ENCODE measurements at places on chromosomes 12 and 14.

DNA sequence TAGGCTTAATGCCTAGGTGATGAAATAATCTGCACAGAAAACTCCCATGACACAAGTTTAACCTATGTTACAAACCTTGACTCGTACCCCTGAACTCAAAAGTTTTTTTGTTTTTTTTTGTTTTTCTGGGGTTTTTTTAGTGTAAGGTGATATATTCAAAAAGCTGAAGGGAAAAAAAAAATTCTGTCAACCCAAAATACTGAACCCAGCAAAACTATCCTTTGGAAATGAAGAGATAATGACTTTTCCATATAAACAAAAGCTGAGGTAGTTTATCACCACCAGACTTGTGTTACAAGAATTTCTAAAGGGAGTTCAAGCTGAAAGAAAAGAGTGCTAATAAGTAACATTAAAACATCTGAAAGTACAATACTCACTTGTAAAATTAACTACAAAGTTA lies 448.1 kb downstream of the KCNH5 start:
- DNase-seq = no peak

GRCh38 chr12:124369827-124370378 lies 75.0 kb downstream of the RFLNA start:
- no peak for DNase-seq

DNA sequence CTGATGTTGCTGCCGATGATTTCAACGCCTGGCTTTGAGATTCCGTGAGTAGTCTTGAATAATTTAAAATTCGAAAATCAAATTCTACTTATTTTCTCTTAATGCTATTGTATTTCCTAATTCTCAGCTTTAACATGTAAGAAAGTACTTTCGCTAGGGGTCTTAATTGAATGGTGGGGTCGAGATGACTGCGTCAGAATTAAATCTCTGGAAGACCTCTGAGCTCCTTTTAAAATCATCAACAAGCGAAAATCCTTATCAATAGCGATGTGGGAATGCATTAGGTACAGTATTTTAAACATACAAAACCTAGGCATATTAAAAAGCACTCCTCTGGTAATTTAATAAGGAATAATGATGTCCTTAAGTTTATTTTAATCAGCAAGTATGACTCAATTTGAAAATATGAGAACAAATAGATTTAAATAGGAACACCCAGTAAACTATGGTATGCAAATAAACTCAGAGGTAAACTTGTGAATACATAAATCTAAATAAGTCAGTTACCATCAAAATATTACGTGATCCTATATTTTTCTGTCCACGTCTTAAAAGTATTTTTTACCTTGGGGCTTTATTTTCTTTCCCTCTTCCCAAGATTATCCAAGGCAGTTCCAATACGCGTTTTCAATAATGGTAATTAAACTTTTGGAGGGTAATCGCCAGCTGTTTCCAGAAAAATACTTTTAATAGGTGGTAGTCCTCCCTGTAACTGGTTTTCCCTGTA lies 1.4 kb downstream of the FOXA1 start:
- no peak for DNase-seq

DNA sequence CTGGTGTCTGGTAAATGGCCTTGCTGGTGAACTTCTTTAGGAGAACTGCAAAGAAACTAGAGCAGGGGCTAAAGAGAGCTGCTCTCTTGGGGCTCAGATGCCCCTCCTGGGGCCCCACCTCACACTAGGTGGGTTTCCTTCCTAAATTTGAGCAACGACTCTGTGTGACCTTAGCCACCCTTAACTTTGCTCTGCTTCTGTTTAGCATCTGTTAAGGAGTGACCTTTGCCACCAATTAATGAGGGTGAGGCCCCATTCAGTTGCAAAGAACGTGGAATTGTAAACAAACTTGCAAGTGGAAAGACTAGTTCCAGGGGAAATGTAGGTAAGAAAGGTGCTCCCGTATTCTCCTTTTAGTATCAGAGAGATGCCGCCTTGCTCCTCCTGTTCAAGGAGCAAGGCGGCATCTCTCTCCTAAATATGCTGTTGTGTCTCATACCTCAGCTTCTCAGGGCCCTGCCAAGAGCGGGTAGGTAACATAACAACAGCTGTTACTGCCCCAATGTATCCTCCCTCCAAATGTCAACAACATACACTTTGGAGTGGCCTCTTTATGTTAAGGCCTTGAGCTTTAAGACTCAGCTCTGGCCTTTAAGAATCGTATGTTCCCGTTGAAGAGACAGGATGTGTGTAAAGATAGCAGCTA lies 77.6 kb upstream of the FUT8 start:
- no peak for DNase-seq

GRCh38 chr12:107017042-107017441 lies 30.1 kb upstream of the MTERF2 start:
- DNase-seq = no peak

DNA sequence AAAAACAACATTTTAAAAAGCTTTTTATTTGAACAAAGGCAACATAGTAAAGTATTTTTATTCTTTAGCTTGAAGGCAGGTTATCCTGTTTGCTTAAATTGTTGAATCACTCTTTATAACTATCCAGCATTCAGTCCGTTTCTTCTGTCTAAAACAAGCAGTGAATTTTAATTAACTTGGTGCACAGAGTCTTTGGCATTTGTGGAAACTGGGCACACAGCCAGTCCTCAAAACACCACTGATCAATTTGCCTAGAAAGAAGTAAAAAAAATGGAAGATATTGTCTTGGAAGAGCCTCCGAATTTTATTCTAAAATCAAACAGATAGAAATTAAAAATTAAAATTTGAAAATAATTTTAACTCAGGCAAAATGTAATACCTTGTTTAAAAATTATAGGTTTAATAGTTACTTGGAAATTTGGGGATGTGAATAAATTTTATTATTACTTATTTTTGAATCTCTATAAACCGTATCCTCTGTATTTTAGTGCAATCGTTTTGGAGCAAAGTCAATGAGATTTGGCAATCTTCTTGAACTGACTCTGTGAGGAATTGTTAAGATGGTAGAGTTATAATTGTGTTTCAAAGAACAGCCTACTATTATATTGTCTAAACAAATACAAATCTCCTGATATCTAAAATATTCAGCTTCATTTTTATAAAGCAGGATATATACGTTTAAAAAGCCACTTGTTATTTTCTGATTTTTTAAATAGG lies 927.0 kb downstream of the SLC16A7 start:
- DNase-seq = no peak

DNA sequence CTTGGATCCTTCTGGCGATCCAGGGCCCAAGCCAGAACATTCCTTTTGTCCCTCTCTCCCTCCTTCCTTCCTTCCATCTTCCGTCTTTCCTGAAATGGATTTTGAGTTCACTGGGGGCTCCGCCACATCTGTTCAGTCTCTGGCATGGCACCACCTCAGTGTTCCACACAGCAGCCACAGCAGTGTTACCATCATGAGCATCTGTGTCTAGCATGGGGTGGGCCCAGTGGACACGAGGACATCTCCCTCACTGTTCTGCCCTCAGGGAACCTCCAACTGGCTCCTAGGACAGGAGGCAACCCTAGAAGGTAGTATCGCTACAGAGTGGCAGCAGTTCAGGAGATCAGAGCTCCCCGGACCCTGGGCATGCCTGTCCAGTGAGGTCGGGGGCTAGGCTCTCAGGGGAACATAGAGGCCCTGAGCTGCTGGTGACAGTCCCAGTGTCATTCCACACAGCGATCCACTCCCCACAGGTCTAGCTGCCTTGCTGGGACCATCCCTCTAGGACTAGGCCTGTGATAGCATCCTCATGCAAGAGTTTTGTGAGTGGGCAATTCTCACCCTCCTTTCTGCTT lies 59.0 kb downstream of the GALNT16 start:
- DNase-seq = no peak

- DNase-seq = no peak
Measured at GRCh38 chr14:58535044-58535443, 102.7 kb upstream of the DACT1 start.

- DNase-seq = no peak
Measured at GRCh38 chr12:4392223-4392742, 12.8 kb upstream of the FGF23 start.

DNA sequence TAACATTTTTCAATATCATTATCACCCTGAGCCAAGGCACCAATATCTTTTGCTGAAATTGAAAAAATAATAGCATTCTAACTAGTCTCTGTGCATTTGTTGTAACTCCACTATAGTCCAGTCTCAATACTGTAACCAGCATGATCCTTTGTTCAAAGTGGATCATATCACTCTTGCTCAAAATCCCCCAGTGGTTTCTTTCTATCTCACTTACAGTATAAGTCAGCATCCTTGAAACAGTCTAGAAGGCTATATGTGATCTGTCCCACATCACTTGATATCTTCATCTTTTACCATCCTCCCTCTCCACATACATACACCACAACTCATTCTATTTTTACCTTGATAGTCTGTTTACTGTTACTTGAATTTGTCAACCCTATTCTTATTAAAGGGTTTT lies 435.7 kb downstream of the CCER1 start:
- DNase-seq = no peak

DNA sequence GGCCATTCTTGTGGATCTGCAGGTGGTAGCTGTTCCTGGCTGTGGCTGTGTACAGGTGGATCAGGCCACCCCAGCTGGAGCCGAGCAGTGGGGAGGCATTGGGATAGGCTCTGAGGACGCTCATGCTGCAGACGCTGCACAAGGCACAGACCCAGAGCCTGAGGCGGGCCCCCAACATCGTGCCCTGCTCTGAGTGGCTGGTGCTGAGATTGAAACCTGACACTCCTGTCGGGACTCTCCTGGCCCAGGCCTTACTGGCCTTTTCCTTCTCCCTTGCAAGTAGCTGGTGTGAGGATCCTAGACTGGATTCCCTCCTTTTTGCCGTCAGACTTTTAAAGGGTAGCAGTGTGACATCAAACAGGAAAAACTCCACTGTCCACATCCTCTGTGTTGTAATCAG lies at the start of gene FGF23:
Gene FGF23, minus strand, starts transcription at position 308 of the 400 bp plus-strand sequence. Its CDS starts 130 bp downstream, at position 178.
- DNase-seq = no peak

DNA sequence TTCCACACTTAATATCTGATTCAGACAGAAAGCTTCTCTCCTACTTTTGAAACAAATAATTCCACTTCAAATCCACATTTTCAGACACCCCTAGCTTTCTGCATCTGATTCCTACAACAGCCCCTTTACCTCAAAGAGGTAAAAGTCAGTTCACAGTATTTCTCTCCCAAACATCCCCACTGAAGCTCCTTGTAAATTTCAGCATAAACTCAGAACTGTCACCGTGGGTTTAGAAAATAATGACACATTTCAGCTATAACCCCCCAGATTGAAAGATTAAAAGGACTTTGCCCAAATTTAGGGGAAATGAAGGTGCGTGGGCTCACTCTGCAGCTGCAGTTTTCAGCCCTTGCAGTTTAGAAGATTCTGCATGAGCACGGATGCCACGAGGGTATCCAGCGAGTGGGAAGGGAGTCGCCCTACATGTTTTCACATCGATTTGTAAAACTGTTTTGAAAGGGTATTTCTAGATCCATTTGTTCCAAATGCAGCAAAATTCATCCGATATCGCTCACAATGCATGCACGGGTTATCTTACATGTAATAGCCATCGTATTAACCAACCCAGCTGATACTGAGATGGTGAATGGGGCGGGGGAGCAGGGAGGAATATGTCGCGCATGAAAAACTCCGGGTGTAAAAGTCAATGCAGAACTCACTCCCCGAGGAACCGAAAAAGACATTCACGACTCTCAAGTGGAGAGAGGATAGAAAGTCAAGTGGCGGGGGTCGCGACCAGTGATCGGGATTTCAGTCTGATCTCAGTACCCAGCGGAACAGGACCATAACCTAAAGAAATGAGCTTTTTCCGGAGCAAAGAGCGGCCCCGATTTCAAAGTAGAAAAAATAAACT lies 5.0 kb upstream of the CCND2 start:
- DNase-seq = no peak

DNA sequence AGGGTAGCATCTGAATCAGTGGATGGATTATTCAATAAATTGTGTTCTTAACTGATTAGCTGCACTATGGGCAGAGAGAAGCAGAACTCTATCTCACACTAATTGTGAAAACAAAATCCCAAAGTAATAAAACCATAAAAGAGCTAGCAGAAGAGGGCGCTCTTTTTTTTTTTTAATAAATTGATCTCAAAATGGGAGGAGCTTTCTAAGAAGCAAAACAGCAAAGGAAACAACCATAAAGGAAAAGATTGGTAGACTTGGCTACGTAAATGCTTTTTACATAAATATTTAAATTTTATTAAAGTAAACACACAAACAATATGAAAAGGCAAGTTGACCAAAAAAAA lies 1.5 kb upstream of the TM7SF3 start:
- DNase-seq = no peak

- DNase-seq = no peak
Measured at GRCh38 chr12:101491329-101491728, 16.2 kb downstream of the SPIC start.

Measured in fibroblast of the conjunctiva (primary cell).